Fibroblast of upper back skin (primary cell): ENCODE measurements at places on chromosomes 4 and X.

GRCh38 chr4:138279286-138279685, 37.1 kb upstream of the SLC7A11 start:
- no peak for DNase-seq

GRCh38 chrX:57906790-57907189, 3.5 kb downstream of the ZXDA start:
- DNase-seq, result peak; percentile 65

DNA sequence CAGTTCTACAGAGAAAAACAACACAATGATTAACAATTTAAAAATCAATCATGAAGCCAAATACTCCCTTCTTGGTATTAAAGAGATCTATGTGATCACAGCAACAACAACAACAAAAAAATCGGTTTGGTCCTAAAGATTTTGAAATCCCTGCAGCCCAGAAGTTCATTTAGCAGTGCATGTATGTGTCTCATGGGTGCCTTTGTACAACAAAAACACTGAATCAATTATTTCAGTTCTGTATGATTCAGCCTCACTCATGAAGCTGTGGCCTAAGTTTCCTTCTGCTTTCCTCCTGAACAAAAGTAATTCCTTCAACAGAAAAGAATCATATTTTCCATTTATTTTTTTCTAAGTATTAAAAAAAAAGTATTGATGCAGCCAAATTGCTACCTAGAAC, 393.4 kb upstream of the NDST3 start:
- DNase-seq, result no peak

GRCh38 chr4:1979477-1980196, 29.1 kb downstream of the NELFA start:
- no peak for DNase-seq
